ENCODE measurements at places on chromosomes 7 and 10. TPM values are rescaled to one million over a fixed set of nuclear protein-coding genes. Genes with fewer than 3 reads are reported as not detected.
A peak's percentile ranks its signal among the peaks of the same experiment; 100 is the strongest.

Gene CALHM3
- total RNA-seq = not detected

- DNase-seq = no peak
Observed at GRCh38 chr10:131743190-131744151, 157.3 kb upstream of the PPP2R2D start.

Gene CTBP2
- total RNA-seq = 63.2 TPM

Gene PAX4
- not detected for total RNA-seq

- DNase-seq = no peak
Observed at GRCh38 chr7:113922049-113922448, 3.2 kb upstream of the PPP1R3A start.

GRCh38 chr7:75854233-75854632, 24.6 kb upstream of the RHBDD2 start:
- no peak for DNase-seq

Gene TYW1B
- 4.6 TPM for total RNA-seq

DNA sequence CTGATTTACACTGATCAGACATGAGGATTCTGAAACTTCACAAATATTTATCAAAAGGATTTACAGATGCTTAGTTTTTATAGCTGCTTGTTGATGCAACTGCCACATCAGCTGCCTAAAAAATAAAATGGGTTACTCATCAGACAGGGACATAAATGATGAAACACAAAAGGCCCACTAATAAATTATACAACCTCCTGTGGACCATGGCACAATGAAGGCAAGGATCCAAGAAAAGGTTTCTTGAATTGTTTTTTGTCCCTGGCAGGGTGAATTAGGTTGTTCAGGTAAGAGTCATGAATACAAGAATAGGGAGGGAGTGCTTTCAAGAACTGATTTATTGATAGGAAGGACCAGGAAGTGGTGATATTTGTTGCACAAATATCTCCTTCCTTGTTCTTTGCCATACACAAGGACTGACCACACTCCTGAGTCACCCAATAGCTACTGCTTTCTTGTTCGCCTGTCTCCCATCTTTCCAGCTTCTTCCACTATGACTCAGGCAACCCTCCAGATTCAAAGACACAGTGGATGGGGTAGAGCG, 234.5 kb downstream of the AHR start:
- peak; percentile 68 for DNase-seq

Gene PTPRE
- total RNA-seq = 1.0 TPM

Gene RAB18
- total RNA-seq = 71.6 TPM

Gene PIK3CG
- total RNA-seq = 1.2 TPM

- no peak for DNase-seq
Observed at GRCh38 chr7:51262796-51263531, 53.6 kb downstream of the COBL start.

DNA sequence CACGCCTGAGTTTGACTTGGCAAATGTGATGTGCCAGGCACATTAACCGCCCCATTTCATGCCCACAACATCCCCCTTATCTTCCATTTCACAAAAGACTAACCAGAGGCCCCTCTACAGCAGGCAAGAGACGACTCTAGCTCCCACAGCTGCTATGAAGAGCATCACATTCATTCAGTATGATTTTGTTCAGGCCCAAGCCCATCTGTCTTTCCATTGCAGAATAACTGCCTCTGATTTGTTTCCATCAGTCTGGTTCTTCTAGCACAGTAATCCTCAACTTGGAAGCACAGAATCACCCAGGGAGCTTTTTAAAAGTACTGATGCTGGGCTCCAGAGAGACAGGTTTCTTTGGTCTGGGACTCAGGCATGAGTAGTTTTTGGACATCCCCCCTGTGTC, 169.7 kb downstream of the NEURL1 start:
- DNase-seq = no peak

Gene CRYGN
- not detected for total RNA-seq

DNA sequence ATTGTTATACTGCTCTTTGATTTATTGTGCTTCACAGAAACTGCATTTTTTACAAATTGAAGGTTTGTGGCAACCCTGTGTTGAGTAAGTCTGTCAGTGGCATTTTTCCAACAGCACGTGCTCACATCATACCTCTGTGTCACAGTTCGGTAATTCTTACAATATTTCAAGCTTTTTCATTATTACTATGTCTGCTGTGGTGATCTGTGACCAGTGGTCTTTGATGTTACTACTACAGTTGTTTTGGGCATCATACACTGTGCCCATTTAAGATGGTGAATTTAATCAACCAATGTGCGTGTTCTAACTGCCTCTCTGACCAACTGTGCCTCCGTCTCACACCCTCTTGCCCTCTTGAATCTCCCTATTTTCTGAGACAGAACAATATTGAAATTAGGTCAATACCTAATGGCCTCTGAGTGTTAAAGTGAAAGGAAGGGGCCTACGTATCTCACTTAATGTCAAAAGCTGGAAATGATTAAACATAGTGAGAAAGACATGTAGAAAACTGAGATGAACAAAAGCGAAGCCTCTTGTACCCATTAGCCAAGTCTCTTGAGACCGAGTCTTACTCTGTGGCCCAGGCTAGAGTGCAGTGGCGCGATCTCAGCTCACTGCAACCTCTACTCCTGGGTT, 20.2 kb upstream of the ASL start:
- no peak for DNase-seq

Gene SLC18A2
- not detected for total RNA-seq

GRCh38 chr10:53331460-53331859, 558.9 kb upstream of the MBL2 start:
- no peak for DNase-seq

DNA sequence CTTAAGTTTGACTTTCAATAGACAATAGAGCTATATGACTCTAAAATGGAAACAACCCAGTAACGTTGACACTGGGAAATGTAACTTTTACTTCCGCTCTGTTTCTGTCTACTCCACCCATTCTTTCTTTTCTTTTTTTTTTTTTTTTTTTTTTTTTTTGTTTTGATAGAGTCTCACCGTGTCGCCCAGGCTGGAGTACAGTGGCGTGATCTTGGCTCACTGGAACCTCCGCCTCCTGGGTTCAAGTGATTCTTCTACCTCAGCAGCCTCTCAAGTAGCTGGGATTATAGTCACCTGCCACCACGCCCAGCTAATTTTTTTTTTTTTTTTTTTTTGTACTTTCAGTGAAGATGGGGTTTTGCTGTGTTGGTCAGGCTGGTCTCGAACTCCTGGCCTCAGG, 13.9 kb downstream of the PRSS2 start:
- DNase-seq = no peak

GRCh38 chr7:129110258-129110981, 34.1 kb upstream of the TSPAN33 start:
- no peak for DNase-seq

GRCh38 chr10:126230587-126230986, 157.7 kb downstream of the ADAM12 start:
- DNase-seq = no peak

Gene ANKRD7
- total RNA-seq = 0.55 TPM

- DNase-seq = no peak
Observed at GRCh38 chr10:77738496-77739158, 101.0 kb upstream of the KCNMA1 start.

DNA sequence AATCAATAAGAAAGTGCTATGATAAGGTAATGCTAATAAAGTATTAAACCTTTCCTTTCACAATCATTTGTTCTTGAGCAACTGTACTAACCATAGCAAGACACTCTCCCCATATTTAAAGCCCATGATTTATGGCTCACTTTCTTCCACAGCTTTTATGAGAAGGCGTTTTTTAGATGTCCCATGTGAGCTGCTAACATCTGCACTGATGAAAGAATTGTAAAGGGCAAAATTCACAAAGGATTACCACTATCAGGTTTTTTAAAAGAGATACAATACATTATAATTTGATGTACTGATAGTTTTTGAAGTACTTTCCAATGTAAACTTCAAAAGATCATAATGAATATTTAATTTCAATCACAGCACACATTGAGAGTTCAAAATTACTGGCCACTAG, 75.7 kb downstream of the RNLS start:
- no peak for DNase-seq

Gene FBXL13
- total RNA-seq = 0.18 TPM

- no peak for DNase-seq
Observed at GRCh38 chr10:119078422-119079179, 2.0 kb downstream of the EIF3A start.

- DNase-seq = peak; percentile 92
Observed at GRCh38 chr7:130838738-130839137, 104.7 kb upstream of the KLF14 start.

DNA sequence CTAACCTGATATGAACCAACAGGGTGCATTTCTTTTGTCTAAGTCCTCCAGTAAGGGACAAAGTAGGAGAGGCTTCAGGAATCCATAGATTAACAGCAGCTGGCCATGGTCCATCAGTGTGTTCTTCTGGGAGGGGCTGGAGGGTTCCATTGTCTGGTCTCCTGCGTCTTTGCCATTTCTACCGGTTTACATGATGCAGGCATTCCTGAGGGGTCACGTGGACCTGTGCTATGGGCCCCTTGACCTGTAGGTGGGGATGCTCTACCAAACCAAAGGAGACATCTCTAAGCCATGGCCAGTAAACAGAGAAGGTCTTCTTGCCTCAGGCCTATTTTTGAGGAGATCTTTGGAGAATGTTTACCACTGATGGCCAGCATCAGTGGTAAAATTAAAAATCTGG, 28.7 kb upstream of the HABP2 start:
- no peak for DNase-seq

- peak; percentile 9 for DNase-seq
Observed at GRCh38 chr7:20797462-20798080, 10.9 kb upstream of the SP8 start.

- no peak for DNase-seq
Observed at GRCh38 chr7:44852590-44852989, 4.7 kb upstream of the H2AZ2 start.

Gene SNCG
- total RNA-seq = 0.74 TPM

DNA sequence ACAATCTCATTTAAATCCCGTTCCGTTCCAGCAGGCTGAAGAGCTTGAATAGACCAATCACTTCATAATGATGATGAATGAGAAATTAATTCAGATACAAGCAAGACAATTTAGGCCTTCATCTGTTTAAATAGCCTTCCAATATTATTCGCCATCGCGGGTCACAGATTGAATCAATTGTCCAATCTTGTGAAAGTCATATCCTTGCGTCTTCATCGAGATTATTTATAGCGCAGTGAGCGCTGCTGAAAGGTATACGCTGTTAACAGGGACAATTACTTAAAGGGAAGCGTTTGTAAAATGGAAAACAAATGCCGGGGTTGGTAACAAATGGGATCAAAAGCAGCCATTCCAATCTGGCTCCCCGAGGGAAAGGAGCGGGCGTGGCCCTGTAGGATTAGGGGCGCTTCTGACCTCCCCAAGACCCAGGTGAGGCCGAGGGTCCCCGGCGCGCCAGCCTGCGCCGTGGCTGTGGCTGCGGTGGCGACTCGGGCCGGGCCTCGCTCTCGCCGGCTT, 8.6 kb downstream of the EVX1 start:
- no peak for DNase-seq

DNA sequence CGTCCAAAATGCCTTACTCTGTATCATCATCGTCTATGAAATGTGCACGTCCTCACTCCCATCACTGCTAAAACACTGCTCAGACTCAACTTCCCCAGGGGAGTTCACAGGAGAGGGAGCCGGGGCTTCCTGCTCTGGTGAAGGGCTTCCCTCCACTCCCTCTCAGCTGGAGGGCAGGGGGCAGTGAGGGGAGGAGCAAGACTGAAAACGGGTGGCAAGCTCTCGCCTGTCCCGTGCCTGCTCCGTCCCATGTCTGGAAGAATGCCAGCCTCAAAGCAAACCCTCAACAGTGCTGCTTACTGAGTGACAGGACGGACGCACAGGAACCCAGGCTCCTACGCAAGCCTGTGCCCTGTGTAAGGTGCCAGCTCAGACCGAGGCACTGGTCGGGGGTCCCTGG, 25.1 kb downstream of the PRKAG2 start:
- DNase-seq = no peak

DNA sequence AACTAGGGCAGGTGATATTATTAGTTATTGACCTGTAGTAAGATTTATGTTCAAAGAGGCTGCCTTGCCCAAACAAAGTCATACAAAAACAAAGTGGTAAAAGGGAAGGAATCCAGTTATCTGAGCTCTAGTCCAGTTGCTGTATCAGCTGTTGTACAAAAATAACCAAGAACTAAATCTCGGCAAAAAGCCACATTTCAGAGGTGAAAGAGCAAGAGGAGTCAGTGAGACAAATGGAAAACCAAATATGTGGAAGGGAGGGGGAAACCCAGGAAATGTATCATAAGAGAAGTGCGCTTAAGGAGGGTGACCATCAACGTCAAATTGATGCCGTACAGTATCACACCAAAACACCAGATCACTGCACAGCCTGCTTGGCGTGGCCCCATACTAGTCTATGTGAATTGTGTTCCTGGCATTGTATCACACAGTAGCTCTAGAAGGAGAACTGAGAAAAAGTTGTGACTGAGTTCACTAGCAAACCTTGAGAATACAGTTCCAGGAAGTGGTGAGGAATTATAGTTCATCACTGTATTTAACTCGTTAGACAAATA, 6.4 kb downstream of the AGBL3 start:
- no peak for DNase-seq

DNA sequence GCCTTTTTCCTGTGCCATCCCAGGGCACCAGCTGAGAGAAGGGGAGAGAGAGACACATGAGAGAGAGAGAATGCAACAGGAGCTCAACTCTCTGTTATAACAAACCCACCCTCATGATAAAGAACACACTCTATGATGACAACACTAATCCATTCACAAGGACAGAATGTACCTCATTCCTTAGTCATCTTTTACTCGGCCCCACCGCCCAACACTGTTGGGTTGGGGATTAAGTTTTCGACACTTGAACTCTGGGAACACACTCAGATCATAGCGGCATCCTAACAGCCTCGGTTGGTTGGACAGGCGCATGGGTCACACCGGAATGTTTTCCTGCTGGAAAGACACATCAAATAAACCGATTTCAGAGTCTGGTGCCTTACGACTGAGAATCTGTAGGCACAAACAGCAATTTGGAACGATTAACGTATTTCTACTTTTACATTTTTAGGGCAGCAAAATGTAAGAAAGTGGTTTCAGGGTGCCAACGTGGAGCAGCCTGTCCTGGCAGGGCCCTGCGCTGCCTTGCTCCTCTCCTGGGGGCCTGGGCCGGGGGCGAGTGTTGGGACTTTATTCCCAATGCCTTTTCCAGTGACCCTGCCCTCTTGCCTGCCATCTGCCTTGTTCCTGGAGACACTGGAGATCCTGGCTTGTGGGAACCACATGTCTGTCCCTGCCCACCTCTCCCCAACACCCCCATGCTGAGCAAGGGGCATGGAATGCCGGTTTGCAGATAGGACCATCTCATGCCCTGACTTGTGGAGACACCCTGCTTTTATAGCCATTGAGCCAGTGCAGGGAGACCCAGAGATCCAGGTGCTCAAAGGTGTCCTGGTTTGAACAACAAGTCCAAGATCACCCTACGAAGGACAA, 287.0 kb downstream of the TCERG1L start:
- no peak for DNase-seq

Gene ASZ1
- not detected for total RNA-seq

All from SJSA1 (cell line).